ENCODE measurements at places on chromosomes 2 and 18. TPM values are rescaled to one million over a fixed set of nuclear protein-coding genes. Genes with fewer than 3 reads are reported as not detected.

DNA sequence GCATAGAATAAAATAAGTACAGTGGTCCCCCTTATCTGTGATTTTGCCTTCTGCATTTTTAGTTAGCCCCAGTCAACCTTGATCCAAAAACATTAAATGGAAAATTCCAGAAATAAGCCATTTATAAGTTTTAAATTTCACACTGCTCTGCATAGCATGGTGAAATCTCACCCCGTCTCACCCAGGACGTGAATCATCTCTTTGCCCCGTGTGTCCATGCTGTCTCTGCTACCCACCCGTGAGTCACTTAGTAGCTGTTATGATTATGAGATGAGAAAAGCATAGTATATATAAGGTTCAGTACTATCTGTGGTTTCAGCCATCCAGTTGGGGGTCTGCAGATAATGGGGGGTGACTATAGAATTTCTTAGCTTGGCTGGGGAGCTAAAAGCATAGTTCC, 67.3 kb downstream of the RHBDD1 start:
- DNase-seq: no peak

Gene ITPRIPL1
- total RNA-seq: 44.8 TPM

DNA sequence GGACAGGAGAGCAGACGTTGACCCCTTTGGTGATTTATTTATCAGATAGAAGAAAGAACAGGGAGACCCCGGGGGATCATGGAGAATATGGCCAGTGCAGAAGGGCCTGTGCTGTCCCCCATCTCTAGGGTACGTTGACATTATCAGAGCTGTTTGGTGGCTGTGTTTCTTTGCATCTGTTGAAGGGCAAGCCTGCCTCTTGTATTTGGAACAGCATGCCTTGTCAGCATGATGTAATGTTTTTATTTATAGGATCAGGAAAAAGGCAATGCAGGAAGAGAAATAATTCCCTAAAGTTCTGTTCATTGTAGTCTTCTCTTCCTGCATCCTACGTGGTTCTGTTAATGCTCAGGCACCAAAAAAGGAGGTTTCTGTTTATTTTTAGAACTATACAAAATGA, 49.8 kb upstream of the CABYR start:
- DNase-seq: no peak

GRCh38 chr2:157443090-157443489, 799 bp downstream of the CYTIP start:
- no peak for DNase-seq

DNA sequence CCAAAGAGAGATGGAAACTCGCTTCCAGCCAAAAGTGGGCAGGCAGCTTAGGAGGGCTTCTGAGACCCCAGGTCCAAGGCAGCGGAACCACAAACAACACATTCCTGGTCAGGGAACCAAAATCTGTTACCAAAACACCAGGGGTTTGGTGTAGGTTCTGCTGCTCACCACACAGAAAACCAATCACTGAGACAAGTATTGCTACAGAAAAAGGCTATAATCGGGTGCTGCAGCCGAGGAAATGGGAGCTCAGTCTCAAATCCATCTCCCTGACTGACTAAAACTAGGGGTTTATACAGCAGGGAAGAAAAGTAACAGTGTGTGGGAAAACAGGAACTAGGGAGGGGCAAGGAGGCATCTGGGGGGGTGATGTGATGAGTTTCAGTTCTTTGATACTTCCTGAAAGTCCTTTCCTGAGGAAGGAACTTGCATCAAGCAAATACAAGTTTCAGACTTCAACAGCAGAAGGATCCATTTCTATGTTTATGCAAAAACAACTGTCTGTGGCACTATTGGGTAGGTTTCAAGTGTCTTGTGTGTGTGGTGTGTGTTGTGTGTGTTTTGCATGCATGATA, 108.0 kb downstream of the FAM168B start:
- DNase-seq: no peak

DNA sequence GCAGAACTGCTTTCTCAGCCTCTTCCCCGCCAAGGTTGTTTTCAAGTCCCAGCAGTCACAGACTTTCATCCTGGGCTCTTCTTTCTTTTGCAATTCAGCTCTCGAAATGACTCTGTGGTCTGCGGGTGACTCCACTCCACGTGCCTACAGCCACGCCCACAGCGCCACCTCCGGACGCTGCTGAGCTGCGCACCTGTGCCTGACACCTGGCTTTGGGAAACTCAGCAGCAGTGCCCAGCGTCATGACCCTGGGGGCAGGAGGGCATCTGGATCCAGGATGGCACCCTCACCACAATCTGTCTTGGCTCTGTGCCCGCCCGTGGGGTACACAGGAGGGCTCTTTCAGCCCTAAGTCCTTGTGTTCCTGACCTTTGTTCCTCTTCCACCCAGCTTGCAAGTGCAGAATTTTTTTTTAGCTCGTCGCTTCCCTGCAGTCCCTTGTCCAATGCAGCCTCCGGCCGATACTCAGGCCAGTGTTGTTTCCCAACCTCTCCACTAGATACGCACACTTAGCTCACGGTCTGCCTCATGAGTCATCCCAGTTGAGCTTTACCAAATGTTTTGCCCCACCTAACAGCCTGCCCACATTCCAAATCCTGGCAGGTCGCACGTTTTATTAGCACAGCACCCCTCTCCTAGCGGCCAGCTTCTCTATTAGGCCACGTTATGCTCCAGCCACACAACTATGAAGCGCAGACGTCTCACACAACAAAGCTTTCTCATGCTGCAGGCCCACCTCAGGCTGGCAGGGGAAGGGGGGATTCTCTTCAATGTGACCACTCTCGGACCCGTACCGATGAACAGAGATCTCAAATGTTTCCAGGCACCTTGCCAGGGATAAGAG, 6.5 kb upstream of the CAPN10 start:
- DNase-seq: peak; percentile 48

Gene IGFBP2
- total RNA-seq: 32.5 TPM

GRCh38 chr2:24490181-24490689, 819 bp upstream of the NCOA1 start:
- no peak for DNase-seq

GRCh38 chr2:27407798-27408491, 1.4 kb downstream of the PPM1G start:
- no peak for DNase-seq

- no peak for DNase-seq
Observed at GRCh38 chr2:1839066-1839756, 94.9 kb upstream of the PXDN start.

DNA sequence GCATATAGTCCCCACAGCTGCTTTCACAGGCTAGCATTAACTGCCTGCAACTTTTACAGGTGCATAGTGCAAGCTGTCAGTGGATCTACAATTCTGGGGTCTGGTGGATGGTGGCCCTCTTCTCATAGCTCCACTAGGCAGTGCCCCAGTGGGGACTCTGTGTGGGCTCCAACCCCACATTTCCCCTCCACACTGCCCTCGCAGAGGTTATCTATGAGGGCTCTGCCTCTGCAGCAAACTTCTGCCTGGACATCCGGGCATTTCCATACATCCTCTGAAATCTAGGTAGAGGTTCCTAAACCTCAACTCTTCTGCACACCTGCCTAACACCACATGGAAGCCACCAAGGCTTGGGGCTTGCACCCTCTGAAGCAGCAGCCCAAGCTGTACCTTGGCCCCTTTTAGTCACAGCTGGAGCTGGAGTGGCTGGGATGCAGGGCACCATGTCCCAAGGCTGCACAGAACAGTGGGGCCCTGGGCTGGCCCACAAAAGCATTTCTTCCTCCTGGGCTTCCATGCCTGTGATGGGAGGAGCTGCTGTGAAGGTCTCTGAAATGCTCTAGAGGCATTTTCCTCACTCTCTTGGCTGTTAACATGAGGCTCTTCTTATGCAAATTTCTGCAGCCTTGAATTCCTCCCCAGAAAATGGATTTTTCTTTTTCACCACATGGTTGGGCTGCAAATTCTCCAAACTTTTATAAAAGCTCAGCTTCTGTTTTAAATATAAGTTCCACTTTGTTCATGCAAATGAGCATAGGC, 59.3 kb downstream of the KDM3A start:
- no peak for DNase-seq

DNA sequence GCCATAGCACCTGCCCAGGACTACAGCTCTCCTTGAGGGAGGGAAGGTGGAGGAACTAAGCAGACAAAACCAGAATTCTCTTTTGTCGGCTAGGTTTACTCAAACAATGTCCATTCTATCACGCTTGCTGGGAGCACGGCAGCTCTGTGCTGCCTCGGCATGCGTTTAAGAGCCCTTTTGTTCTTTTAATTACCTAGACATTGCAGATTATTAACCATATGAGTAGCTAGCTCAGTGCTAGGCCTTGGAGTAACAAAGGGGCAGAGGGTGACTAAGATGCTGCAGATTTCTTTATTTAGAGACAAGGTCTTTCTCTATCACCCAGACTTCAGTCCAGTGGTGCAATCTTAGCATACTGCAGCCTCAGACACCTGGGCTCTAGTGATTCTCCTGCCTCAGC, 11.1 kb downstream of the MSGN1 start:
- no peak for DNase-seq

Gene SERPINB2
- not detected for total RNA-seq

Gene FBXO15
- 0.91 TPM for total RNA-seq

GRCh38 chr2:36963106-36963505, 3.2 kb downstream of the STRN start:
- no peak for DNase-seq

Gene ABCG8
- 0.23 TPM for total RNA-seq

Gene OR6B2
- total RNA-seq: not detected

DNA sequence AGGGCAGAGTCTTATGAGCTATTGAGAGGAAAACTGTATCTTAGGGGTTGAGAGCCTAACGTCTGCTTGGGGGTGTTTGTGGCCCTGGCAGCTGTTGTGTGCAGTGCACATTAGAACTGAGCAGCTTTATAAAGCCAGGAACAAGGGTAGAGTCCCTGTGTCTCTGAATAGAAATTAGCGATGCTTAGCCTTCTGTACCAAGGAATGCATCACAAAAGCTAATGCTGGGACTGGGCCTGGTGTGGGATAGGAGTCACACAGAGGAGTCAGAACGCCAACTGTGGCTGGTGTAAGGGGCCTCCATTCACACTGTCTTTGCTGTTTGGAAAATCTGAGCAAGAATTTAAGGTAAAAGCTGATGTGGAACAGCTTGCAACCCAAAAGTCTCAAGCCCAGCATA, 283.2 kb downstream of the SOX11 start:
- DNase-seq: no peak

GRCh38 chr2:159444754-159445153, 158.3 kb upstream of the WDSUB1 start:
- DNase-seq: no peak

Gene BCL2L11
- total RNA-seq: 214 TPM

DNA sequence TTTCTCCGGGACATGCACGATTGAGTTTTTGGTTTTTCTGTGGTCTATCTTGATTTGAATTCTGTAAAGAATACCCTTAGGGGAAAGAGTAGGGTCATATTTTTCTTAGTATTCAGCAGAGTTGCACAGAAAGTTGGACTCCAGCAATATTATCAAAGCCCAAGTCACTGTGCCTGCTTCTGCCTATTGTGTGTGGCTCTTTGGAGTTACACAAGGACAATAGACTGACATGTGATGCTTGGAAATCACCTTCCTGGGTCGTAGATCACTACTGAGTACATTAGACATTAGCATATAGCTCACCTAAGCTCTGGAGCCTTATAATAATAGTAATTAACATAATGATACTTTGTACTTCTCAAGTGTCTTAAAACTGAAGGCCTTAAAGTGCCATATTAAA, 238.8 kb upstream of the FOSL2 start:
- no peak for DNase-seq

Gene ERBB4
- not detected for total RNA-seq

- DNase-seq: no peak
Observed at GRCh38 chr2:178542569-178542968, 62.3 kb downstream of the PLEKHA3 start.

- no peak for DNase-seq
Observed at GRCh38 chr2:85246348-85246747, 81.4 kb downstream of the TGOLN2 start.

Gene MTA3
- total RNA-seq: 39.7 TPM

DNA sequence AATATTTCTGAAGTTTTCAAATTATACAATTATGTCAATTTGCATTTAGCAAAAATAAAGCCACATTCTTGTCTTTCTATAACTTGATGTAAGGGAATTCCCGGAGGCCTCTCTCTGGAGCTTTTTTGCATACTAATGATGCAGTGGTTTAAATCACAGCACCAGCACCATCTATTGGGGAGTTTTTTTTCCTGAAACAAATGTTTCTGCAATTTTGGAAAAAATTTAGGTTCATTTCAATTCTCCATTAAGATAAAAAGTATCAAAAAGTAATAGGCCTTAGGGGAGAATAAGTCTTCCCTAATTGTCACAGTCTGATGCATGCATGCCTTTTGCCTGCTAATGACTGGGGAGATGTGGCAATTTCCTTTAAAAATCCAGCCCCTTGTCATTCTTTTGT, 13.5 kb downstream of the CBLN2 start:
- no peak for DNase-seq

DNA sequence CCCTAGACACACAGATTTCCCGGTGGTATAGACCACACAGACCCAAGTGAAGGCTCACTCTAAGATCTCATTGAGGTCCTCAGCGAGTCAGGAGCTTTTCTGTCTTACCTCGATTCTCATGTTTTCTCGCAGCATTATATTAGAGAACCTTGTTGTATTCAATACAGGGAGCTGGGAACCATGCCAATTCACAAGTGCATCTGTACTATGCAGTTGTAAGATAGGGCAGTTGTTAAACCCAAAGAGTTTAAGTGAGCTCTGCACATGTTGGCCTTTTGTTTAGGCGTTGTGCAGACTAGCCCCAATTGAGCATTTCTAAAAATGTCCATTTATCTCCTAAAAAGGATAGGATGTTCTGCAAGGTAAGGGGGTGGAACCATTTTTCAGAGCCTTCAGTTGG, 59.6 kb downstream of the FEZ2 start:
- DNase-seq: no peak

DNA sequence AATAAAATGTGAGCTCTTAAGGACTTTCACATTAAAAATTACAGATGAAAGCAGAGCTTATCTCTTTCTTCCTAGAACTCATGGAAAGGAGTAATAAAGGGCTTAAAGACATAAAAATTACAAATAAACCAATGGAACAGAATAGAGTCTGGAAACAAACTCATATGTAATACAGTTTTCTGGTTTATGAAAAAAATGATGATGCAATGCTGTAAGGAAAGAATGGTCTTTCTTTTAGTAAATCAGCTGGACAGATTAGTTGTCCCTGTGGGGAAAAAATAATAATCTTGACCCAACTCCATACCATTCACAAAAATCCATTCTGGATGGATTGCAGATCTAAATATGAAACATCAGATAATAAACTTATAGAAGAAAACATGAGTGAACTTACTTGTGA, 54.2 kb downstream of the TMEM185B start:
- DNase-seq: no peak

Data from activated T-helper 2 cell treated with anti-CD3 and anti-CD28 coated beads, Interferon-gamma antibody, Interleukin-2, Interleukin-4, amounts not matched to agents 10 μg/mL and 5 μg/mL and 100 μg/mL, durations not matched to agents 14 hours and 24 hours and 36 hours (primary cell).